ENCODE measurements at places on chromosomes 3 and 15.
A peak's percentile ranks its signal among the peaks of the same experiment; 100 is the strongest.

- peak; percentile 37 for DNase-seq
Measured at GRCh38 chr3:9352917-9353752, 9.7 kb upstream of the THUMPD3 start.

DNA sequence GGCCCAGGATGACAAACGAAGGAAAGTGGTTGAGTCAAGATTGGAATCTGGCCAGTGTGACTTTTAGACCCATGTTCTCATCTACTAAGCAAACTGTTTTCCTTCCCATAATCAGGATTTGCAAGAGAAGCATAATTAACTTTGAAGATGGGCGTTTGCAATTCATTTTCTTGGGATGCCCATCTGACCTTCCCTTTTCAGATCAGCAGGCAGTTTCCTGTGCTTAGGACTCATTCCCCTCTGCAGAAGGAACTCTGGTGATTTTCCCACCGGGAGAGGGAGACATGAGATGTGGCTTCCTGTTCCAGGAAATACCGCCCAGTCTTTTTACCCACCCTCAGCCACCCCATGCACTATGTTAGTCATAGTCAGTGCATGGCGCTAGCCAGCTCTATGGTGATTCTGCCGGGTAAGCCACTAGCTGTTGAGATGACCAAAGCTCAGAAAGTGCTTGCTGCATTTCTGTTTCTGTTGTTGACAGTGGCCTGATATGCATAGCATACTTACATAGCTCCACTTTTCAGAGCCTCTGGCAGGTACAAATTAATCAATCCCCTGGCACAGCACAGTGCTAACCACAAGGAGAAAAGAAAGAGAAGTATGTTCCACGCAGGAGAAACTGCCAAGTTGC is 129.4 kb downstream of the VGLL4 start:
- no peak for DNase-seq

GRCh38 chr15:63264688-63265293 is 12.6 kb upstream of the APH1B start:
- DNase-seq: no peak

- no peak for DNase-seq
Measured at GRCh38 chr3:183159333-183159732, 3.2 kb downstream of the LAMP3 start.

GRCh38 chr3:86785386-86785785 is 205.6 kb downstream of the VGLL3 start:
- no peak for DNase-seq

- no peak for DNase-seq
Measured at GRCh38 chr15:95760508-95760907, 570.0 kb upstream of the NR2F2 start.

DNA sequence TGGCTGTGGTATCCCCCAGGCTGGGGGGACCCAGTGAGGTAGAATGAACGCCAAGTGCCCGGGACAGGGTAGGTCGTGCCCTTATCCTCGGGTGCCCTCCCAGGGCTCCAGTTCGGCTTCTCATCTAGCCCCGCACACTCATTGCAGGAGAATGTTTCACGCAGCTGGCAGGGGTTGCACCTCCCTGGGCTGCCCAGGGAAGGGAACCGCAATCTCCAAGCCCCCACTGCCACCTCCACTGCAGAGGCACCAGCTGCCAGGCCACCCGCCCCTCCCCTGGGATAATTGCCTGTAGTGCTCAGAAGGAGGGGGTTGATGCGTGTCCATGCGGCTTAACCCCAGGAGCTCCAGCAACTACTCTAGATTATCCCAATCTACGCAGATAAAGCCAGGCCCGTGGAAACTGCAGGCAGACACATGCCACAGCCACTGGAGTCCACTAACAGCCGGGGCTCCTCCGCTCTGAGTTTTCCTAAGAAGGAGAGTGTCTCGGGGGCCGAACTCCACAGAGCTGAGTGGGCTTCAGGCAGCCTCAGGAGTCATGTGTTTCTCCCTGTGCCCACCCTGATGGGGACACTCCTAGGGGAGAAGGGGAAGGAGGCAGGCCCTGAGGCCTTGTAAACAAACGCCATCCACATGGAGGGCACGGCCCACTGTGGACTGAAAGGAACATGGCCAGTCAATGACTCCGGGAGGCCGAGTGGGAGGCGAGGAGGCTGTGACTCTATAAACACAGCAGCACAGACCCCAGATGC is 137.2 kb upstream of the IQSEC1 start:
- no peak for DNase-seq

DNA sequence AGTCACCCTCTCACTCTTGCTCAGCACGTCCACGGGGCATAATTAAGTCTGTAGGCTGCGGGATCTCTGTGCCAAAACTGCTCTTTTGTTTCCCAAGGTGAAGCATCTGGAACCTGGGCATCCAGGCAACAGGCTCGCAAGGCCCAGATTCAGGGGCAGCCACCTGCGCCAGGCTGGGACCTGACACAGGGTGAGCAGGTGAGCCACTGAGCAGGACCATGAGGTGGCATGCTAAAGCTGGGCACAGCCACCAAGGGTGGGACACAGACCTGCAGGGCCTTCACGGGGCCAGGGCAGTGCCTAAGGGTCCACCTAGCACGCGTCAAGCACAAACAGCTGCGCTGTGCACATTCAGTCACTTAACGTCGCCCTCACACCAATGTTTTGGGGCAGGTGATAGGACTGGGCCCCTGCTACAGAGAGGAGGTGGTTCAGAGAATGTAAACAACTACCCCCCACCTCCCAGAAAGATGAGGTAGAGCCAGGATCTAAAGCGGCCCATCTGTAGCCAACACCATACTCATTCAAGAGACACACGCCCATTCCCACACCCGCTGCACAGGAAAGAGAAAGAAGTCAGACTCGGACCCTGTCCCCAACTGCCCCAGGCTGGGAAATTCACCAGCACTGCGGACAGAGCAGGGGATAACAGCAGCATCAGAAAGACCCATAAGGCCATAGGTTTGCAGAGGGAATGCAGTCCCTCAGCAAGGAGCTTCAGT is 16.3 kb downstream of the XXYLT1 start:
- no peak for DNase-seq

DNA sequence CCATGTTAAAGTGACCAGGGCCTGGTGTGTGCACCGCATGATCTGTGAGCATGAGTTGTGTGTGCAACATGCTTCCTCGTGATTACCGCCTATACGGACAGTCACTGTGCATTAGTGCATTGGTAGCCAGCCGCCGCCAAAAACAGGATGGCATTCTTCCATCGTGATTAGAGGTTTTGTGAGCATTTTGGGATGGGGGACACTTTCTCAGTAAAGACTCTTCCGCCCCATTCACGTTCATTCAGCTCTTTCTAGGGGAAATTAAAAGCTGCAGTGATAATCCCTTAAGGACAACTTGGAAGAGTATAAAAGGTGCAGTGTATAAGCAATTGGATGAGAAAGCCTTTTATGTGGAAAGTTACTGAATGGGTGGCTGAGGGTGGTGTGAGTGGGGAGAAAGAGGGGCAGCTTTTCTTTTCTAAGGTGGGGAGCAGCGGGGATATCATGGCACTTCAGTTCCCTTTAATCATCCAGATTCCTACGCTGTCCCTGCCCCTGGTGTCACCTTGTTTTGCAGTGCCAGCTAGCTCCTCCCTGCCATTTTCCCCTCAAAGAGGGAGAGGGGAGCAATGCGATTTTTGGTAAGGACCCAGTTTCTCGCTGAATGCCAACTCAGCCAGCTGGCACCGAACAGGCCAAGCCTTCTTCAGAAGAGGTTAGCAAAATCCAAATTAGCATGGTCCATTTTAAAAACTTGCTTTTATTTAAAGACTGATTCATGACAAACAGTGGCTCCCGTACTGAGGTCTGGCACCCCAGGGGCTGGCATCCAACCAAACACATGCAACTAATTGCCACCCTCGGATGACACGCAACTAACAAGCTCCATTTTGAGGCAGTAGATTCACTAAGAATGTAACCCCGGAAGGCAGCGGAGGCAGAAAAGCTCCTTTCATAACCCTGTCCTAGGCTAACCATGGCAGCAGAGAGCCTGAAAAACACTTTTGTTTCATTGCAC is 447.8 kb downstream of the FHIT start:
- DNase-seq: no peak

DNA sequence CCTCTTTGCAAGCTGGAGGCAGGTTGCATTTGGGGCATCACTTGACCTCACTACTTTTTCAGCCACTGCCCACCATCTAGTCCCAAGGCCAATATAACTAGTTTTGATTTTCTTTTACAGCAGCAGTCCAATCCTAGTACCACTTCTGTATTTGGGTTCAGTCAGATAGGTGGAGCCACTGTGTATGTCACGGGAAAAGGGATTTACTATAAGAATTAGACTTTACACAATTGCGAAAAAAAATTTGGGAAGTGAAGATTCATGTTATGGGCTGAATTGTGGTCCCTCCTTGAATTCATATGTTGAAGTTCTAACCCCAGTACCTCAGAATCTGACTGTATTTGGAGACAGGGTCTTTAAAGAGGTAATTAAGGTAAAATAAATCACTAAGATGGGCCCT is 37.4 kb upstream of the NMNAT3 start:
- DNase-seq: no peak

DNA sequence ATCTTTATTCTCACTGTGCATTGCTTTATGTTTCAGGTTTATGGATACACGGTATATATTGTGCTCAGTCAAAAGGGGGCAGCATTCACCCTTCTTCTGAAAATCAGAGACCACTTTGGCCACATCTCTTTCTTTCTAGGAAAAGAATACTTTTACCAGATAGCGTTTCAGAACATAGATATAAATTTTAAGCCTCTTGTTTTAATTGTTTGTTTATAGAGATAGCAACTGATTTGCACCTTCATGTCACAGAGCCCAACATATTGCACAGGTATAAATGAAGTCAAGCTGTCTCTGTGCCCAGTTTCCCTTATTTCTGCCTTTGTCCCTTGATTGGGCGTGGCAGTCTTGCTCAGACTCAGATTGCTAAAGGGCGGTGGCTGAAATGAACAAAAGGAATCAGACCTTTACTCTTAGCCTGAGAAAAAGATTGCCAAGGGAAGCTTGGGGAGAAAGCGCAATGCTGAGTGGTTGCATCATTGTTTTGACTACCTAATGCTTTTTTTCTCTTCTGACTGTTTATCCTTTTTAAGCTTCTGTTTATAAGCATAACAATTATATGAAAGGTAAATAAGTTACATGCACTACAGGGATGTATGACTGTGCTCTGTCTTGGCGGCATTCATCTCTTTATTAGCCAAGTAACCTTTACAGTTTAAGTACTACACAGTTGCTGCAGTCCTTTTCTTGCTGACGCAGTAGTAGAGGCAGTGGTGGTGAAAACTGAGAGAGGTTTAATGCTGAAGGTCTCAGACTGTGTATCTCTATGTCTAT is 70.8 kb upstream of the ZBTB20 start:
- DNase-seq: no peak

- no peak for DNase-seq
Measured at GRCh38 chr3:20905210-20905805, 719.3 kb upstream of the SGO1 start.

GRCh38 chr15:31511707-31512310 is 185.2 kb downstream of the KLF13 start:
- DNase-seq: peak; percentile 42

DNA sequence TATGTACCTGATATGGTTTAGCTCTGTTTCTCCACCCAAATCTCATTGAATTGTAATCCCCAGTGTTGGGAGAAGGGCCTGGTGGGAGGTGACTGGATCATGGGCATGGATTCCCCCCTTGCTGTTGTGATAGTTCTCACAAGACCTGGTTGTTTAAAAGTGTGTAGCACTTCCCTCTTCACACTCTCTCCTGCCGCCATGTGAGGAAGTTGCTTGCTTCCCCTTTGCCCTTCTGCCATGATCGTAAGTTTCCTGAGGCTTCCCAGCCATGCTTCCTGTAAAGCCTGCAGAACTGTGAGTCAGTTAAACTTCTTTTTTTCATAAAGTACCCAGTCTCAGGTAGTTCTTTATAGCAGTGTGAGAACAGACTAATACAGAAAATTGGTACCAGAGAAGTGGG is 93.1 kb downstream of the C3orf70 start:
- no peak for DNase-seq

DNA sequence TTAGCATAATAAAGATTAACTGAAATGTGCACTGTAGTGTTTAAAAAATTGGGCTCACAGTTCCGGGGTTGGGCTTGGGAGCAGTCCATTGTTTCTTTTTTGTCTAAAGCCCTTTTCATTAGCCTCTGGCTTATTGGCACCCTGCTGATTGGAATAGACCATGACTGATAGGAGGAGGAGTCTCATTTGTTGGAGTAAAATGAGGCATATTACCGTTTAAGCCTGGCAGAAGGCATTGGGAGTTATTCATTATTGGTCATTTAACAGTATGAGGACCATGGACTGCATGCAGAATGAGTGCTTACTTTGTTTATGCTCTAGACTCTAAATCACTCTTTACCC is 139.0 kb upstream of the CGNL1 start:
- no peak for DNase-seq

GRCh38 chr3:37031096-37031682 is 37.9 kb downstream of the MLH1 start:
- DNase-seq: no peak

DNA sequence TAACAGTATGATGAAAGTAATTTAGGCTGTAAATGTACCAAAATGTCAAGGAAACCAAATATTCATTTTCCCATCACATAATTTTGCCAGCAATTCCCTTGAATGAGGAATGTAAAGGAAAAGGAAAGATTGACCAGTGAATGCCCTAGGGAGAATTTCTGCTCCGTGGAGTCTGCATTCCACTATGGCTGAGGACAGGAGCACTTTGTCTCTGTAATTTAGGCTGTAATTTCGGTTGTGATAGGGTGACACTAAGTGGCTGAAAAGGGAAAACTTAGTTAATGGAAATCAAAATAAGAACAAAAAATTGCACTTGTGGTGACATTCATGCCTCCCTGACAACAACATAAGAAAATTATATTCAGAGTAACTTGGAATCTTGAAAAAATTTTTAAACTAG is 8.3 kb upstream of the TMEM207 start:
- no peak for DNase-seq

- no peak for DNase-seq
Measured at GRCh38 chr3:32419742-32420125, 28.1 kb downstream of the CMTM7 start.

GRCh38 chr3:158165141-158165655 is 55.3 kb downstream of the RSRC1 start:
- no peak for DNase-seq

DNA sequence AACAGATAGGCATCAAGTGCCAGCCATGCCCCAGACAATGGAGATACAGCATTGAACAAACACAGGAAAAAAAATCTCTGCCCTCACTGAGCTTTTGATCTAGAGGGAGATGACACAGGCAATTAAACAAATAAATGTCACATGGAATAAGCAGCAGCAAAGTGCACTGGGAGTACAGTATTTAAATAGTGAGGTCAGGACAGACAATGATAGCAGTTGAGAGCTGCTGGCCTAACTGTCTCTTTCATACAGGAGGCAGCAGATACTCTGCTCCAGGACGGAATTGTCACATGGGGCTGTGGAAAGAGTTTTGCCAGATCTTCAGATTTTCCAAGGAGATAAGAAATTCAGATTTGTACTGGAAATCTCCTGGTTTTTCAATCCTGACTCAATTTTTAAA is 241.3 kb downstream of the THRB start:
- no peak for DNase-seq

DNA sequence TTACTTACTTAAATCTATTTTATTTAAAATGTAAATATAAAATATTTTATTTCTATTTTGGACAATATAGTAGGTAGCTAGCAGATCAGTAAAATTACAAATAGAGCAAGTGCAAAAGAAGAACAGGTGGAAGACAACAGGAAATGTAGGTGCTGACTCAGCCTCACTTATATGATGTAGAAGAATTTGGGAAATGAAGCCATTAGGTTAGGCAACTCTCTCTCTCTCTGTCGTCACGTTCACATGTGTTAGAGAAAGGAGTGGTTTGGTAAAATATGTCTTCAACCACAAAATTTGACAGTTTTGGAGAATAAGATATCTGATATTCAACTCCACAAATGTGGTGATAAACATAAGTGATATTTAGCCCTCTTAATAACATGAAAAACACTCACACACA is 532.5 kb upstream of the KCNMB2 start:
- DNase-seq: no peak
